NCI-H748 treated with DMSO at 0.1 percent for 48 hours (cell line): ENCODE measurements at places on chromosomes 1 and 21.
A peak's percentile ranks its signal among the peaks of the same experiment; 100 is the strongest.

DNA sequence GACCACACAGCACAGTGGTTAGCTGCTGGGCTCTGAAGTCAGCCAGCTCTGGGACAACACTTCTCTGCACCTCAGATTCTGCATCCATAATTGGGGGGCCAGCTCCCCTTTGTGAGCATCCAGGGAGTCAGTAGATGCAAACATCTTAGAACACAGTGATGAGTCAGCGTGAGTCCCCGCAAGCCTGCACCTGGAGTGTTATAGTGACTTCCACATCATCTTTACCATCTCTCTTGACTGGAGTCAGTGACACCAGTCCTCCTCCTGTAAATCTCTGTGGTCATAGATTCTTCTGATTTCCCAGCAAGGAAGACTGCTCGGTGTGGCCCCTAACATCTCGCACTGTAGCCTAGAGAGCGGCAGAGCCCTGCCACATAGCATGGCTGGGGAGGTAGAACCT, 13.9 kb upstream of the EDN2 start:
- DNase-seq = no peak

DNA sequence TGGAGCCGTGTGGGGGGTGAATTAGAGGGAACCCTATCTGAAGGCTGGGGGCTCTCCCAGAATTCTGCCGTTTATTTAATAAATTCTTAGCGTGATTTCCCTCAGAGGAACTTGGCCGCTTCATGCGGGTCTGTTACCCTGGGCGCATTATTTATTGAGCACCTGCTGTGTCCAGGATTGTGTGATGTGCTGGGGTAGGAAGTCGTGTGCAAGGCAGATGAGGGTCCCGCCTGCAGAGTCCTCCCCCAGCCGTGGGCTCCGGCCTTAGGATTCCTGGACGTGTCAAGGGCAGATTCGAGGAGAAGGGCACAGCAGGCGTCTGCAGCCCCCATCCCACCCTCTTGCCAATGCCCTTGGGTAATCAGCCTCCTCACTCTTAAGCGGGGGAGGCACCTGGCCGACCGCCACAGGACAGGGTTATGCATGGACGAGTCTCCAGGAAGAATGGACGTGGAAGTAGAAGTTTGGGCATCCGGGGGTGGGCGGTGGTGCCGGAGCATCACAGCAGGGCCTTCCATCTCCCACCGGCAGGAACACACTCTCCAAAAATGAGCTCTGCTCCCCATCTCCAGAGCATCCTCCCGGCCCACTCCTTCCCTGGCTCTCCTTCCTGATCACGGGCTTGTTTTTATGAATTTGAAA, 233.3 kb upstream of the C1orf174 start:
- no peak for DNase-seq

DNA sequence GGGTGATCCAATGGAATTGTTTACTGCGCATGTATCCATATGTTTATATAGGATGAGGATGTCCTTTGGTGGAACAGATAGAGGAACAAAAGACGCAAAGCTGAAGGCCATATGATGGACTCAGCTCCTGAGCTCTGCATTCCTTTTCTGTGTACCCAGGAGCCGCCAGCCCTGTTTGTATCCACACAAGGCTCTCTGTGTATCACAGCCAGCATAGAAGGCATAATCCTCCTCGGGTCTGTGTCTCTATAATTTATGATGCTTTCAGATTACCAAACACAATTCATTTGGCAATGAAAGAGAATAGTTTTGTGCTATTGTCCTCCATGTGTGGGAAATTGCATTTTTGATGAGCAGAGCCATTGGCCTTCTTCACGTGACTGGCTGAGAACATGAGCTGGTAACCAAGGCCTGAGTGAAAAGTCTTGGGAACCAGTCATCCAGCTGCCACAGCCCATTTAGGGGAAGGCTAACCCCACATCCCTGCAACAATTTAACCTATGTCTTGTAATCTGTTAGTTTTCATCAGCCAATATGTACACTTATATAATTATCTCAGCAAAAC, 119.2 kb downstream of the PBX1 start:
- DNase-seq = no peak

- peak; percentile 72 for DNase-seq
Observed at GRCh38 chr1:181101581-181102226, 13.2 kb downstream of the IER5 start.

- no peak for DNase-seq
Observed at GRCh38 chr1:162335126-162335525, 41.5 kb downstream of the SPATA46 start.

DNA sequence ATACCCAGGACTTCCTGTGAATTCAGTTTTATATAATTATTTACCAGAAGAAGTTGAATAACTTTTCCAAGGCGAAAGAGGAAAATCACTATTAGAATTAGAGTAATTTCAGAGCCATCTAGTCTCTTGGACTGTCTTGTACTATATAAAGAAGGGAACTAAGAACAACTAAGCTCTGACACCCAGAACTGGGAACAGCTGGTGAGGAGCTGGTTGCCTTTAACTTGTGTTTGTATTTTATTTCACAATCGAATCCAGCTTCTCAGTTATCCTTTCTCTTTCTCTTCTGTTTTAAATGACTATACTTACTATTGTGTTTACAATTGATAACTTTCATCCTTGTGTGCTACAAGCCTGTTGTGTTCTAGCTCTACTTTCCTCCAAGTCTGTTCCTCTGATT, 8.4 kb downstream of the SNX27 start:
- no peak for DNase-seq

DNA sequence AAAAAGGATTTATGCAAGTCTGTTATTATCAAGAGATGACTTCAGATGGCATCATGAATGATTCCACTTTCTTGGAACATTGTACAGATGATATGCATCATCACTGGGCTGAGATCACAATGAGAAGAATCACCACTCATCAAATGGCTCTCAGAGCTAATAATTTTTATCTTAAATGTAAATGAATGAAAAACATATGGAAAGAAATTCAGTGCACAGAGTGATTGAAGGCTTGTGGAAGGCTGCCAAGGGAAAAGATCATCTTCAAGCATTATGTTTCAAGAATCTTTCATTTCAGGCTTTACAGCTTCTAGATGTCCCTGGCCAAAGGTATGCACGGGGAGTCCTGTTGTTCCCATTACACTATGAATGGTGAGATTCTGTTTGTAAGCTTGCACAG, 955.7 kb downstream of the TTLL7 start:
- DNase-seq = no peak

DNA sequence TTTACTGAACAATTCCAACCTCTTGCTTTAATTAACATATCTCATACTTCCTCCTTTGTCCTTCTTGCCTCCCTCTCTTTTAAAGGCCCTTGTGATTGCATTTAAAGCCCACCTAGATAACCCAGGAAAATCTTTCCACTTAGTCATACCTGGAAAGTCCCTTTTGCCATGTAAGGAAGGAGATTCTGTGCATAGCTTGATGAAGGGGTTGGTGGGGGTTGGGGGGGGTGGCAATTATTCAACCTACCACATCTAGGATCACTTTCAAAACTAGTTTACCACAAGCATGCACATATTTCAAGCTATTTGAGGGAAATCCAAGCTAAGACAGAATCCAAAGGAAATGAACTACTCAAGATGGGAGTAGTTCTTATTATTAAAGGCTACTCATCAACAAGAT, 249.1 kb upstream of the PTBP2 start:
- no peak for DNase-seq

DNA sequence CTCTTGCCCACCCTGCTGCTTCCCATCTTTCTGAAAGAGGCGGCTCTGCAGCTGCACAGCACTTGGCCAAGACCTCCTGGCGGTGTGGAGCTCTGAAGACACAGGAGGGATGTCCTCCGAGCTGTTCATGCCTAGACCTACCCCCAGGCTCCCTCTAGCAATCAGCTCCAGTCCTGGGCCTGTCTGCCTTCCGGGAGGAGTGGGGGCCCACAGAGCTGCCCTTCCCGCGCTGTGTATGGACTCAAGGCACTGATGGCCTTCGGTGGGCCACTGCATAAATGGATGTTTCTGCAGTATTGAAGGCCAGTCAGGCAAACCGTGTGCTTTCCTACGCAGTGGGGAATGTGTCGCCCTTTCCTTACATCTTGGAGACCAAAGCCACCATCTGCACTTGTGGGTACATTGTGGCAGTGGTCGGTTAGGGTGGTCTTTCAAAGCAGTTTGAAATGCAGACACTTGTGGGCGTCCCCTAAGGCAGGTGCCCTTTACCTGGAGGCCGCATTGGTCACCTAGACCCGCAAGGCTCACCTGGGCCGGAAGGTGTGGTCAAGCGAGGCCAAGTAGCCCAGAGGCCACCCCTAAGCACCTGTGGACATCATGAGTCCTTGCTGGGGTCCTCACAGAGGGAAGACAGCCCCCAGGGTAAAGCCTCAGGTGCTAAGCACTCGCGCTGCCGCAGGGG, 912 bp upstream of the PKNOX1 start:
- no peak for DNase-seq

DNA sequence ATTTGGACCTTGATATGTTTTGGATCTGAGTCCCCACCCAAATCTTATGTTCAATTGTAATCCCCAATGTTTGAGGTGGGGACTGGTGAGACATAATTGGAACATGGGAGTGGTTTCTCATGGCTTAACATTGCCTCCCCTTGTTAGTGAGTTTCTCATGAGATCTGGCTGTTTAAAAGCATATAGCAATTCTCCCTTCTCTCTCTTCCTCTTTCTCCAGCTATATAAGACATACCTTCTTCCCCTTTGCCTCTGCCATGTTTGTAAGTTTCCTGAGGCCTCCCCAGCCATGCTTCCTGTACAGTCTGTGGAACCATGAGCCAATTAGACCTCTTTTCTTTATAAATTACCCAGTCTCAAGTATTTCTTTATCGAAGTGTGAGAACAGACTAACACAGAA, 692.4 kb downstream of the KCNT2 start:
- no peak for DNase-seq

- DNase-seq = no peak
Observed at GRCh38 chr1:174116042-174116441, 43.3 kb upstream of the RABGAP1L start.

GRCh38 chr1:99007366-99007765, 2.7 kb upstream of the PLPPR5 start:
- DNase-seq = no peak

DNA sequence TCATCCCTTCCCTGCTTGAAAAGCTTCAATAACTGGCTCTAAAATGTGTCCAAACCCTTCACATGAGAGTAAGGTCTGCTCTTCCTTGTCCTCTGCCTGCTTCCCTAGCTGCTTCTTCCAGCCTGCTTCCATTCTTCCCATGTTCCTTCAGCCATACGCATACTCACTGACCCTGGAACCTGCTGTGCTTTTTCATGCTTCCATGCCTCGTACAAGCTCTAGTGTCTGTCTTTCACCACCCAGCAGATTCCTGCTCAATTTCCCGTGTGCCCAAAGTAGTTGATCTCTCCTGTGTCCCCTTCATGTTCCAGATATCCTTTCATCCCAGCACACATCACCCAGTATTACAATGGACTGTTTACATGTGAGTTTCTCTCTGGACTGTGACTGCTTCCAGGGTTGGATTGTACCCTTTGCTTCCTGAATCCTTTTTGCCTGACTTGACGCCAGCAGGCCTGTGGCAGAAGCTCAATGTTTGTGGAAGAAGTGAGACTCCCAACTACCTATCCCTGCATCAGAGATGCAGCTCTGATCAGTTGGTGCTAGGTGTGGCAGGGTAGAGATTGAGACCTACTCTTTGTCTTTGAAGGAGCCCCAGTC, 35.9 kb upstream of the RNF19B start:
- no peak for DNase-seq

GRCh38 chr1:173868266-173869020, at the start of gene ZBTB37:
Gene ZBTB37, plus strand, starts transcription at chr1:173868380. Its CDS starts 1,846 bp downstream, at chr1:173870226.
- peak; percentile 72 for DNase-seq
